ENCODE measurements at places on chromosomes 2 and 18. TPM values are rescaled to one million over a fixed set of nuclear protein-coding genes. Genes with fewer than 3 reads are reported as not detected.

The CYS1 gene
- total RNA-seq = 0.33 TPM

The TFCP2L1 gene
- total RNA-seq = not detected

The LGALSL gene
- 5.9 TPM for total RNA-seq

The CYP1B1 gene
- total RNA-seq = 1.6 TPM

The LRP2 gene
- not detected for total RNA-seq

The FAM237A gene
- total RNA-seq = not detected

The ERICH2 gene
- not detected for total RNA-seq

The UGT1A9 gene
- not detected for total RNA-seq

The RGPD3 gene
- 0.38 TPM for total RNA-seq

The TTC31 gene
- total RNA-seq = 11.1 TPM

The MERTK gene
- total RNA-seq = 35.0 TPM

The GLB1L gene
- total RNA-seq = 6.9 TPM

The RUFY4 gene
- 0.29 TPM for total RNA-seq

The DSEL gene
- total RNA-seq = 25.1 TPM

The KRTCAP3 gene
- total RNA-seq = not detected

The CDCA7 gene
- total RNA-seq = 8.5 TPM

The POTEJ gene
- total RNA-seq = 0.65 TPM

The BUB1 gene
- total RNA-seq = 45.4 TPM

The TUBB8B gene
- not detected for total RNA-seq

Data from vein endothelial cell (primary cell).